ENCODE measurements at places on chromosomes 4 and X.

DNA sequence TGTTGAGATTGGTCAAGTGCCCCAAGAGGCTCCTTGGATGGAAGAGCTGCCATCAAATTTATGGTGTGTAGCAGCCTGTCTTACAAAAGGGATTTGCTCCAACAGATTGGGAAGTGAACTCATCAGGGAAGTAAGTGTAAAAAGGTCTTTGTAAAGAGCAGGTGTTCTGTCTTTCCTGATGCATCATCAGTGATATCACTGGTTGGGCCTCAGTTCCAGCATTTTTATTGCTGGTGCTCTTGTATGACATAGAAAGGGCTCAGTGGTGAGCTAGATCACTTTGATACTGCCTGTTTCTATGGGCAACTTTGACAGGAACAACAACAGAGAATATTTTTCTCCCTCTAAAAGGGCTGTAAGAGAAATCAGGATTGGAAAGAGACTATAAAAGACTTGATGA, 8.7 kb upstream of the GABRE start:
- no peak for DNase-seq

GRCh38 chr4:2802618-2803531, 10.0 kb downstream of the SH3BP2 start:
- DNase-seq = no peak

- DNase-seq = peak; percentile 7
These were observed 2.2 kb downstream of the TMEM47 start for GRCh38 chrX:34654696-34655490.

- DNase-seq = peak; percentile 93
These were observed 5.1 kb upstream of the DCLK2 start for GRCh38 chr4:150072906-150073714.

- peak; percentile 5 for DNase-seq
These were observed 52.8 kb downstream of the ADGRG4 start for GRCh38 chrX:136353526-136354093.

DNA sequence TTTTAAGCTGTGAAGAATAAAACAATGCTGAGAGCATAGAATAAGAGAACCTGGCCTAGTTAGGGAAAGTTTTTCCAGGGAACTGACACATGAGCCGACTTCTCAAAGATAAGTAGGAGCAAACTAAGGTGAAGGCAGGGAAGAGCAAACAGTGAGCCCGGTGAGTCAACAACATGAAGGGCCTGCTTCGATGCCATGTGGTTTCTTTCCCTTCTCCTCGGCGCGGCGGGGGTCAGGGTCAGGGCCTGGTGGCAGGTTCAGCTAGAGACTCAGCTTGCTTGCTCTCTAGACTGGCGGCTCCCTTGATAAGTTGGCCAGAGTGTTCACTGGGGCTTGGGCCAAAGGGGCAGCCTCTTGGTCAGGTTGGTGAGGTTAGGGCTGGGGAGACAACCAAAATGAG, 81.1 kb downstream of the DLG3 start:
- DNase-seq = no peak

- DNase-seq = no peak
These were observed 152.7 kb downstream of the POU4F2 start for GRCh38 chr4:146791439-146791838.

DNA sequence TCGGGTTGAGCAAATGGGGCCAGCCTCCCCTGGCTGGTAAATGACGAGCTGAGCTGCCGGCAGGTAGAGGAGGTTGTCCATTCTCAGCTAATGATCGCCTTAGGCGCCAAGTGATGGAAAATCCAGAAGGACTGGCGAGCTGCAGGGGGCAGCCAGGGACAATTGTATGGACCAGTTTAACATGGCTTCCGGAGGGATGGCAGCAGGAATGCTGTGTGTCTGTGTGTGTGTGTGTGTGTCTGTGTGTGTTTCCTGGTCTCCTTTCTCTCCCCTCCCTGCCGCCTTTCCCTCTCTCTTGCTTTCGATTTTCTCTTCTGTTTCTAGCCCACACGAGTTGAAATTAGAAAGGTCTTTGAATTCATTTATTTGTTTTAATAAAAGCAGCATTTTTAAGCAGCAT, 45.2 kb upstream of the BCOR start:
- DNase-seq = no peak

GRCh38 chrX:2572740-2573139, 72.0 kb upstream of the DHRSX start:
- DNase-seq = peak; percentile 59

DNA sequence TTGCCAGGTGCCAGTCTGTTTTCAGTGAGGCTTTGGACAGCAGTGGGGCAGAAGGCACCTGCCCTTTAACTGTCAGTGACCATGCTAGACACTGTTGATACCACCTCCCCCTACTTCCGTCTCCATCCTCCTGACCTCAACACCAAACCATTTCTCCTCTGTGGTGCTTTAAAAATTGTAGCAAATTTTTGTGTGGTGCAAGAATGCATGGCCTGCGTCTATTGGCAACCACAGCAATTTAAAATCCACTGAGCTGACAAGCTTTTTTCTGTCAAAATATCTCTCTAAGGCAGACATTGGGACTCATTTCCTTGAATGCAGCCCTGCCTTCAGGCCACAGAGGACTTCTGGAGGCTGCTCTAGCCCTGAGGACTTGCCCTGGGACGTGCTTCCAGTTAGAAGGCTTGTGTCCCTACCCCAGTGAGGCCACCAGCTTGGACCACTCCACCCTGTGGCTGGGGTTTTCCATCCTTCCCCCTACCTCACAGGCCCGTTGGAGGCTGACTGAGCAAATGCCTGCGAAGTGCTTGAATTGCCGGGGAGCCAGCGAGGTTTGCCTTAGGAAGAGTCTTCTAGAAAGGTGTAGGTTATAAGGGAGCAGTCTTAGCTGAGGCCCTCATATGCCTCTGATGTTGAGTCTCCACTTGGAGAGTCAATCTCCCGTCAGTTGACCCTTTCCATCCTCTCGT, 6.9 kb downstream of the PRRG3 start:
- no peak for DNase-seq

DNA sequence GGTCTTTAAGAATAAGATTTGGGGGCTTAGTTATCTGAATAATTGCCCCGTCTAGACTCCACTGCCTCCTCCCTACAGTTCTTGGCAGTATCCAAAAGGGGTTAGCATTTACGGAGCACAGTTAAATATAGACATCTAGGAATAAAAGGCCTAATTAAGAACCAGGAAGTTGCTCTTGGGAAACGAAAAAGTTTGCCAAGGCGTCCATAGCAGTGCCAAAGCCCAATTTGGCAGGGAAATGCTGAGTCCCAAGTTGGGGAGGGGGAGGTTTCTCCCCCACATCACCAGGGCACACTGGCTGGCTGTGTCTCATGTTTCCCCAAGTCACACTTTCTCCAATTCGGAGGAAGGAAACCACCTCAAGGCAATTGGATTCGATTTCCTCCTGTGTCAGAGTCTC, 338.7 kb downstream of the FBXW7 start:
- DNase-seq = no peak

- peak; percentile 31 for DNase-seq
These were observed 8.8 kb downstream of the INTU start for GRCh38 chr4:127641524-127641923.

GRCh38 chrX:85004255-85004654, 578 bp downstream of the APOOL start:
- DNase-seq = peak; percentile 47

DNA sequence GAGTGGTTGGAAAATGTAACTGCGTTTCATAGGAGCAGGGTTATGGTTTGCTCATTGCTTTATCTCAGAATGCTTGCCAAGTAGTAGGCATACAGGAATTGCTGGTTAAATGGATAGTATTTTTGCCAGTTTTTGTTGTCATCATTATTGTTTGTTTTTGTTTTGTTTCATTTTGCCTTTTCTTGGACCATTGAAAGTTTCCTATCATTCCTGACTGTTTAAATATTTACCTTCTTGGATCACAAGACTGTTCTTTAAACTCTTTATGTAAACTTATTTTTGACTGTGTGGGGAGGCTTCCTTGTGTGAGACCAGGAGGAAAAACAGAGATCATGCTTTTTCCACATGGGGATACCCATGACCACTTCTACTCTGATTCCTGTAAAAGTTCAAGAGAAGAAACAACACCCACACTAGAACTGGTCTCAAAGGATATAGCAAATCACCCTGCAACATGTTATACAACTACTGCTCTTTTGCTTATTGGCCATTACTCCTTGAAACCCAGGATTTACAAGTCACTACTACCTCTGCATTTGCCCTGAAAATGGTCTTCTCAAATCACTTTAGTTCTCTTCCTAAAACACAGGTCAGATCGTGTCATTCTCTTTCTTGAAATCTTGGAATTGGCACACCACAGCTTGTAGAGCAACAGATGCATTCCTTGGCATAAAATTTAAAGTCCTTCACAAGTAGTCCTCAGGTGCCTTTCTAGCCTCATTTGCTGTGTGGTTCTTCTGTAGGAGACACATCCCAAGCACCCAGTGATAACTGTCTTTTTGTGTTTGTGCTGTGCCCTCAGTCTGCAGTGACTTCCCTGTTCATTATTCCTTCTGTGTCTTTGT, 51.3 kb downstream of the FNIP2 start:
- DNase-seq = no peak

GRCh38 chr4:22531311-22532019, 15.6 kb upstream of the ADGRA3 start:
- DNase-seq = no peak

GRCh38 chr4:2963966-2964471, 648 bp downstream of the GRK4 start:
- peak; percentile 60 for DNase-seq

DNA sequence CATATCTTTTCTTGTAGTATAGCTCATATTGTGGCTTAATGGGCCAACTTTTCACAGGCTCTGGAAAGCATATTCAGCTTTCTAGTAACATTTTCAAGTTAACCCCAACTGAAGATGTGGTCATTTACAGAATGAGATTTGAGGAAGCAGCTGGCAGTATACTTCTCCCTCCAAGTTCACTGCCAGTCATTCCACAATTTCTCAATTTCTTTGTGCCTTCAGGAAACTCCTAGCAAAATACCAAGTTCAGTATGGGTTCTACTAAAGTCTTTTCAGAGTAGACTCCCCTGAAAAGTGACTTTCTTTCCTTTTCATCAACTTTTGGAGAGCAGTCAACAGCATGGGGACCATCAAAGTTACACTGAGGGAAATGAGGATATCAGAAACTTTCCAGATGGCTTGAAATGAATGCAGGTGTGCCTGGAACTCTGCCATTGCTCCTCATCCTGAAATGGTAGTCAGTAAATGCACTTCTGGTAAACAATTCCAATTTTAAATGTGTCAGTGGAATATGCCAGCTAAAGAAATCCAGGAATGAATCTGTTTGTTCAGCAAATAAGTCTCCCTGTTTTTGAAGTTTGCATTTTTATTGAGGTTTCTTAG, 81.5 kb upstream of the TEX13D start:
- DNase-seq = no peak

DNA sequence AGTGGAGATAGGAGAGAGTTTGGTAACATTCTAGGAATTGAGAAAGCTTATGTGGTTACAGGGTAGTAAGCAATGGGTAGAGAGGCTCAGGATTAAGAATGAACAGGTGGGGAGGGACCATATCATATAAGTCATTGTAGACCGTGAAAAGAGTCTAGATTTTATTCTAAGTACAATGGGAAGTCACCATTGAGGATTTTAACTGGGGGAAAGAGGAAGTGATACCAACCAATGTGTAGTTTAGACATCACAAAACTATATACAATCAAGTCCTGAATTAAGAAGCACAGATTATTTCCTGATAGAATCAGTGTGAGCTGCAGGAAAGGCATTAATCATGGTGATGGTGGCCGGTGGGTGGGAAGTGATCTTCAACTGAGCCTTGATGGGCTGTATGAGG, 178.3 kb upstream of the ZIC3 start:
- no peak for DNase-seq

DNA sequence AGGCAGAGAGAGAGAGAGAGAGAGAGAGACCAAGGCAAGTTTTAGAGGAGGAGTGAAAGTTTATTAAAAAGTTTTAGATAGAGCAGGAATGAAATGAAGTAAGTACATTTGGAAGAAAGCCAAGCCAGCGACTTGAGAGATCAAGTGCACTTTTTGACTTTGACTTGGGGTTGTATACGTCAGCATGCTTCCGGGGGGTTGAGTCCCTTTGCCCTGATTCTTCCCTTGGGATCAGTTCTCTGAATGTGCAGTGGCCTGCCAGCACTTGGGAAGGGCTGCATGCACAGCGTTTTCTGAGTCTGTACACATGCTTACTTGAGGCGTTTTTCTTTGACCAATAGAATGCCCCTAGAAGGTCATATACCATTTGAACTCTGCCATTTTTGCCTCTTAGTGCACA, 400.5 kb downstream of the PDGFC start:
- DNase-seq = no peak

- DNase-seq = no peak
These were observed 130.7 kb downstream of the AMELX start for GRCh38 chrX:11423949-11424348.

- peak; percentile 26 for DNase-seq
These were observed 162.0 kb upstream of the EOLA2 start for GRCh38 chrX:150100261-150100660.

DNA sequence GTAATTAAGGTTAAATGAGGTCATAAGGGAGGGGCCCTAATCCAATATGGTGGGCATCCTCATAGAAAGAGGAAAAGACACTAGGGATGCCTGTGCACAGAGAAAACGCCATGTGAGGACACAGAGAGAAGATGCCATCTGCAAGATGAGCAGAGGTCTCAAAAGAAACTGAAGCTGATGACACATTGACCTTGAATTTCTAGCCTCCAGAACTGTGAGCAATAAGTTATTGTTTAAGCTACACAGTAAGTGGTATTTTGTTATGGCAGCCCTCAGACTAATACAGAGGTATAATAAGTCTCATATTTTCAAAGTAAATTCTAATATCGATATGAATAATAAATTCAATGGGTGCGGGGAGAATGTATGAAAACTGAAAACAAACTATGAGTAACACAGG, 169.9 kb downstream of the UGT8 start:
- no peak for DNase-seq

- peak; percentile 33 for DNase-seq
These were observed 75.9 kb upstream of the RPL34 start for GRCh38 chr4:108544481-108544880.

GRCh38 chrX:131778269-131779218, 234.7 kb downstream of the OR13H1 start:
- DNase-seq = peak; percentile 55

DNA sequence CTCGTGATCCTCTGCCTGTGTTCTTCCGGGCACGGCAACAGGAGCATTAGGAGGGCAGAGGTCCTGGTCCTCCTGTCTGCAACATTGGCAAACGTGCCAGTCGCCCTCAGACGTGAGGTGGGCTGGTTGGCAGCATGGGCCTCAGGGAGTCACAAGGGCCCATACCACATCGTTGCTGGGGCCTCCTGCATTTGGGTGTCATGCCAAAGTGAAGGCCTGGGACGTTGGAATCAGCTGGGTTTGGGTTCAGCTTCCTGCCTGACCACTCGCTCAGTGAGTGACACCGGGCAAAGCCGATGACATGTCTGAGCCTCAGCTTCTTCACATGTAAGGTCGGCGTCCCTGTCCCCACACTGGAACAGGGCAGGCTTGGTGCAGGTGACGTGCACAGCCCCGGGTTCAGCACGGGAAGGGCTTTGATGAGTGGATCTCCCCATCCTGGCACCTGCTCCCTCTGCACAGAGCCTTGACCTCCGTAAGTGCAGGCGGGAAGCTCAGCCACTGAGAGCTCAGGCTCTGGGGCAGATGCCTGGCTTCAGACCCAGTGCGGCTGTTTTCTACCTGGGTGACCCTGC, 91.6 kb downstream of the PSAPL1 start:
- DNase-seq = no peak
